ENCODE measurements at places on chromosomes 12 and 14. TPM values are rescaled to one million over a fixed set of nuclear protein-coding genes. Genes with fewer than 3 reads are reported as not detected.

GRCh38 chr14:100317912-100318808 is 5.0 kb upstream of the SLC25A47 start:
- DNase-seq, result peak; percentile 58
- peak overlapping the region; percentile 52 for H3K4me3 ChIP-seq
- H3K27ac ChIP-seq, result no peak overlapping the region
- H3K27me3 ChIP-seq, result no peaks in the 10 kb centered on the region
- H3K4me1 ChIP-seq, result peaks cover 12% of the 10 kb centered on the region

DNA sequence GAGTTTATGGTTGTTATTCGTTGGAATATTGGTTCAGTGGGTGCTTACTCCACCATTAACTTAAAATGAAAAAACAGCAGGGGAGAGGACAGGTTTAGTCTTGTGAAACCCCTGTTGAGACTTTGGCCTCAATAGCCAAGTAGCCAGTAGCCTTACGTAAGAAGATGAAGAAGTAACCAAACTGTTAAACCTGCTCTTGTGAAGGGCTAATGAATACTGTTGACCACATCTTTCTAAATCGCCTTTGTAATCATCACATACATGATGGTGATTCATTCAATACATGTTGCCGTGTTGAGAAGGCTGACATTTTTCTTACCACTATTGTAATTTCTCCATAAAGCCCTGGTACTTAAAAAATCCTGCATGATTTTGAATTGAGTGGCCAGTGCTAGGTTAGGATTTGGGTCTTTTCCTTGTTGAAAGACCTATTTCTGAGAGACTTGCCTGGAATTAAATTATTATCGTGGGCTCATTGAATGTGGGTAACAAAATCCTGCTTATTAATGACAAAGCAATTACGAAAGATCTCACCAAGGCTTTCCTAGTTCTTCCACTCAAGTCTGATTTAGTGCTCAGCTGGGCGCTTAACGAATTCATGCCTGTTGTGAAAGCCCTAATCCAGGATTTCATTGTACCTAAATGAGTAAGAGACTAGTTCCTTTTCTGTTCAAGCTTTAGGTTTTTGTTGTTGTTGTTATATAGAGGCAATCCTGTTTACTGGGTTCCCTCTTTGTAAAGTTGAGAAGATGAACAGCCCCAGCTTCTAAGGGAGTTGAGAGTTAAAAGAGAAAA is 333.1 kb downstream of the FUT8 start:
- no peak for DNase-seq
- H3K4me3 ChIP-seq, result no peak overlapping the region
- no peaks in the 10 kb centered on the region for H3K27me3 ChIP-seq
- no peaks in the 10 kb centered on the region for H3K4me1 ChIP-seq

Gene EXOC3L4
- not detected for total RNA-seq

DNA sequence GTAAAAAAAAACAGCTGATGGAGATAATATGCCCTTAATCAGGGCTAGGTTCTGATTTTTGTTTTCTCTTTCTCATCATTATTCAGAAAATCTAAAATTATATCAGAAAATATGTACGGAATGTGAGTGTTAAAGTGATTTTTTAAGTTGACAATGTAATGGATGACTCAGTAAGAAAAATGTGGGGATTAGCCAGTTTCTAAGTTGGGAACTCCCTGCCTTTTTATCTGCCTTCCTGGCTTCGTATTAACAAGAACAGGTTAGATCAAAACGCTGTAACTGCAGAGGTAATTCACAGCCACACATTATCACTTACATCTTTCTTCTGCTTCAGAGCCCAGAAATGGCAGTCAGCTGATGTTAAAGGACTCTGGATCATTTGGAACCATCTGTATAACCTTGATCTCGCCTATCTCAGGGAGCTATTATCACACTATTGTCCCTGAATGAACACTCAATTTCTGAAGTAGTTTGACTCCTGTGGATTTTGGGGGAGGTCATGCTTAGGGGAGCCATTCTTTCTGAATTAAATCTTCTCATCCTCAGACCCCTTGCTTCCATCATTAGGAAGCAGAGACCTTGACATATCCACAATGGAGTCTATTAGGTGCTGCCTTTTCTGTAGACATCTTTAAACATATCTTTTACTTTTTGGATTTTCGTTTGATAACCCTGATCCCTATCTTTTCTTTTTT is 135.7 kb upstream of the SLC16A7 start:
- H3K4me3 ChIP-seq, result no peak overlapping the region
- H3K27me3 ChIP-seq, result no peaks in the 10 kb centered on the region
- H3K4me1 ChIP-seq, result no peaks in the 10 kb centered on the region
- no peak for DNase-seq
- H3K27ac ChIP-seq, result no peak overlapping the region
- no peaks in the 10 kb centered on the region for H3K36me3 ChIP-seq

- H3K4me3 ChIP-seq, result no peak overlapping the region
- no peaks in the 10 kb centered on the region for H3K36me3 ChIP-seq
- H3K27ac ChIP-seq, result no peak overlapping the region
- no peaks in the 10 kb centered on the region for H3K4me1 ChIP-seq
- no peak for DNase-seq
These were observed 80.6 kb upstream of the OVCH1 start for GRCh38 chr12:29578070-29578469.

GRCh38 chr14:94045101-94045500 is 19.0 kb downstream of the OTUB2 start:
- no peaks in the 10 kb centered on the region for H3K27me3 ChIP-seq
- no peak overlapping the region for H3K27ac ChIP-seq
- H3K4me3 ChIP-seq, result no peak overlapping the region
- peaks cover 57% of the 10 kb centered on the region for H3K36me3 ChIP-seq

- no peak overlapping the region for H3K4me3 ChIP-seq
- no peaks in the 10 kb centered on the region for H3K4me1 ChIP-seq
- no peaks in the 10 kb centered on the region for H3K27me3 ChIP-seq
- DNase-seq, result no peak
- H3K27ac ChIP-seq, result no peak overlapping the region
These were observed 24.3 kb downstream of the ANAPC7 start for GRCh38 chr12:110379197-110379596.

- no peaks in the 10 kb centered on the region for H3K36me3 ChIP-seq
- H3K27ac ChIP-seq, result no peak overlapping the region
- peaks cover 5% of the 10 kb centered on the region for H3K27me3 ChIP-seq
These were observed 23.6 kb downstream of the TMEM30B start for GRCh38 chr14:61257469-61258057.

DNA sequence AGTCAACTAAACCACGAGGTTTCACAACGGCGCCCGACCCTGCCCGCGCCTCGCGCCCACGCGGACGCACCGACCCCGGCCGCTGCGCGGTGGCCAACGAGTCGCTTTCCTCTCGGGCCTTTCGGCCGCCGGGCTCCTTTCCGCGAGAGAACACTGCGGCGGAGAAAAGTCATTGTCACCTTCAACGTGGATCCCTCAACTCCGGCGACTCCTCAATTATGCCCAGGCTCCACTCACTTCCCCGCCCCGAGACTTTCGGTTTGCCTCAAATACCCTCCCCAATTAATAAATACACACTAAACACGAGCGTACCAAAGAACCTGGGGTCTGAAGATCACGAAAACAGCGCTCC is 450 bp downstream of the SINHCAF start:
- H3K36me3 ChIP-seq, result no peaks in the 10 kb centered on the region
- no peaks in the 10 kb centered on the region for H3K27me3 ChIP-seq
- DNase-seq, result peak; percentile 4
- H3K27ac ChIP-seq, result peak overlapping the region; percentile 95
- H3K4me1 ChIP-seq, result peaks cover 27% of the 10 kb centered on the region
- H3K4me3 ChIP-seq, result peak overlapping the region; percentile 99

DNA sequence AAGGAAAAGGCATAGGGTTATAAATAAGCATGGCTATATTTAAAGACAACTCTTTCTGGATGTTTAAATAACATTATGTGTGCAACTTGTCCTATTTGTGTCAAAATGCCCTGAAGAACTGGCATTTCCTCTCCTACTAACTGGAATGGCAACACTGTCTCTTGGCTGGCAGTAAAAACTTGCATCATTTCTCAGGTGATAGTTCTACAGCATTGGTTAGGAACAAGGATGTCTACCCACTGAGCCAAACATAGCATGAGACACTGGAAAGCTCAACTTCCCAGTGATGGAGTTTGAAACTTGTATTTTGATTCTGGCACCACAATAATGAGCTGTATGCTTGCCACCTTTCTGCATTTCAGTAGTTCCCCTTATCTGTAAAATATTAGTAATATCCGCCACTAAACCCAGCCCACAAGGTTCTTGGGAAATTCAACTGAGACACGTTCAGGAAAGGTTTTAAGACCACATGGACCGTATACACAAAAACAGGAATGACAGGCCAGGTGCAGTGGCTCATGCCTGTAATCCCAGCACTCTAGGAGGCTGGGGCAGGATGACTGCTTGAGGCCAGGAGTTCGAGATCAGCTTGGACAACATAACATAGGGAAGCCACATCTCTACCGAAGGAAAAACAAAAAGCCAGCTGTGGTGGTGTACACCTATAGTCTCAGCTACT is 5.1 kb downstream of the SLC38A2 start:
- no peak for DNase-seq
- no peak overlapping the region for H3K4me3 ChIP-seq
- H3K27me3 ChIP-seq, result no peaks in the 10 kb centered on the region
- no peak overlapping the region for H3K27ac ChIP-seq
- H3K4me1 ChIP-seq, result peaks cover 21% of the 10 kb centered on the region
- H3K36me3 ChIP-seq, result peaks cover 85% of the 10 kb centered on the region

GRCh38 chr14:71579331-71579730 is 352.9 kb upstream of the RGS6 start:
- no peak for DNase-seq
- no peaks in the 10 kb centered on the region for H3K27me3 ChIP-seq
- no peaks in the 10 kb centered on the region for H3K4me1 ChIP-seq
- no peaks in the 10 kb centered on the region for H3K36me3 ChIP-seq
- no peak overlapping the region for H3K4me3 ChIP-seq

GRCh38 chr12:40175045-40175444 is 49.8 kb upstream of the LRRK2 start:
- no peaks in the 10 kb centered on the region for H3K36me3 ChIP-seq
- no peak overlapping the region for H3K27ac ChIP-seq
- H3K4me1 ChIP-seq, result no peaks in the 10 kb centered on the region
- DNase-seq, result no peak

- no peaks in the 10 kb centered on the region for H3K4me1 ChIP-seq
- no peak overlapping the region for H3K27ac ChIP-seq
- H3K36me3 ChIP-seq, result no peaks in the 10 kb centered on the region
- no peak overlapping the region for H3K4me3 ChIP-seq
These were observed 13.3 kb upstream of the LRRC10 start for GRCh38 chr12:69623970-69624369.

DNA sequence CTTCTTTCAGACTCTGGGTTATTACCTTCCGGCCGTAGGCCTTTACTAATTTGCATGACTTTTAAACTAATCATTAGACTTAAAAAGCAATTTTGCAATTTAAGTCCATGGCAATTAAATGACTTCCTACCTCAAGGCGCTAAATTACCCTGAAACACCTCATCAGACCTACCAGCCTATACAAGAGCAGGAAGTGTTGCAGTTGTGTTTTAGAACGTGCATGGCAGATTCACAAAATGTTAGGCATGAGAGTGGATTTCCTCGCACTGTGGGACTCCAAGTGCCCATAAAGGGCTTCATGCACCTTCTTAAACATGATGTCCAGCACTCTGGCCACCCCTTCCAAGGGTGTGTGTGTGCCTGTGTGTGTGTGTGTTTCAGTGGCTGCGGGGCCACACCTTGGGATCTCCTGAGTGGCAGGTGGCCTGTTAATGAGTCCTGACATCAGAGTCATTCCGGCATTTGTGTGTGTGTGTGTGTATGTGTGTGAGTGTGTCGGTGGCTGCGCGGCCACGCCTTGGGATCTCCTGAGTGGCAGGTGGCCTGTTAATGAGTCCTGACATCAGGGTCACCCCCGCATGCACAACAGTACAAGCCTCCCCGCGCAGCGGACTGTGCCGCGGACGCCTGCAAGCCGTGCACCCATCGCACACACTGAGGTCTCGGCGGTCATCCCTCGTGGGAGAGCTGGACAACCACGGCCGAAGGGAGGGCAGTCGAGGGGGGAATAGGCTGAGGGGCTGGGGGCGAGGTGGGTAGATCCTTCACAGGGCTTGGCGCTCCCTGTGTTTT is 900 bp downstream of the C2CD5 start:
- H3K36me3 ChIP-seq, result peaks cover 2% of the 10 kb centered on the region
- peak overlapping the region; percentile 82 for H3K4me3 ChIP-seq
- H3K27me3 ChIP-seq, result no peaks in the 10 kb centered on the region
- peaks cover 31% of the 10 kb centered on the region for H3K4me1 ChIP-seq

Gene FUT8
- total RNA-seq, result 39.1 TPM

DNA sequence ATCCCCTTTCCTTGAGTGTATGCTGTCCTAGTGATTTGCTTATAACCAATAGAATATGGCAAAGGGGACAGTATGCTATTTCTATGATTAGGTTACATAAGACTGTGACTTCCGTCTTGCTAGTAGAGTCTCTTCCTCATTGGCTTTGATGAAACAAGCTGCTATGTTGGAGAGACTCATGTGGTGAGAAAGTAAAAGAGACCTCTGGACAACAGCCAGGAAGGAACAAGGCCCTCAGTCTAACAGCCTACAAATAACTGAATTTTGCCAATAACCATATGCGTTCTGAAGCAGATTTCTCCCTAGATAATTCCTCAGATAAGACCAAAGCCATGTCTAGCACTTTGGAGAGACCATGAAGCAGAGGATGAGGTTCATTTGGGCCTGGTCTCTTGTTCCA is 134.5 kb upstream of the NAV3 start:
- no peaks in the 10 kb centered on the region for H3K4me1 ChIP-seq
- H3K27ac ChIP-seq, result no peak overlapping the region
- H3K4me3 ChIP-seq, result no peak overlapping the region
- no peaks in the 10 kb centered on the region for H3K27me3 ChIP-seq

DNA sequence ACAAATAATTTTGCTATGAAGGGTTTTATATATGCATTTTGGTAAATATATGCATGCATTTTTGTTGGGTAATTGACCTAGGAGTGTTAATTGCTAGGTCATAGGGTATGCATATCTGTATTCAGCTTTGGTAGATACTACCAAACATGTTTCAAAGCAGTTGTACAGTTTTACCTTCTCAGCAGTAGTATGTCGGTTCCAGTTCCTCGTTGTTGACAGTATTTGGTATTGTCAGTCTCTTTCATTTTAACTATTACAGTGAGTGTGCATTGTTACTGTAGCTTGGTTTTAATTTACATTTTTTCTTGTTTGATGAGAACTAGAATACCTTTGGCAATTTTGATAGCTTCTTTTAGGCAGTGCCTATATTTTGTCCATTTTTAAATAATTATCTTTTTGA is 98.9 kb downstream of the ARID2 start:
- no peak overlapping the region for H3K27ac ChIP-seq
- no peak overlapping the region for H3K4me3 ChIP-seq
- DNase-seq, result no peak
- H3K27me3 ChIP-seq, result no peaks in the 10 kb centered on the region
- H3K36me3 ChIP-seq, result peaks cover 29% of the 10 kb centered on the region
- no peaks in the 10 kb centered on the region for H3K4me1 ChIP-seq

Gene RND1
- total RNA-seq, result 5.7 TPM

Gene RNFT2
- total RNA-seq, result 4.9 TPM
